Activated CD8-positive, alpha-beta memory T cell treated with anti-CD3 and anti-CD28 coated beads for 4 hours (primary cell): ENCODE measurements at places on chromosomes 2 and 18.

GRCh38 chr2:56021579-56021978 lies 98.0 kb upstream of the EFEMP1 start:
- DNase-seq: no peak

GRCh38 chr2:197128897-197129296 lies 181.7 kb downstream of the ANKRD44 start:
- DNase-seq: no peak

DNA sequence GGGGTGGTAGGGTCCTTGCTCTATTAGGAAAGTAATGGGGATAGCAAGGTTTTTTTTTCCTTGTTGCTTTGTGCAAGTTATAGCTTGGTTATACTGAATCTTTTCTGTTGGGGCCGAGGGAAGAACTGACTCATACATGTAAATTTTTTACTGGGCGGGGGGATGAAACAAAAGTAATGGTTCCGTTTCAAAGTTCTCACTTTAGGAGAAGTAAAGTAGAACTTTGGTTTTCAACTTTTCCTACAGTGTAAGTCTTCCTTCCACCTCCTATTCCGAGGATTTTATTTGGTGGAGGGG lies 1.1 kb downstream of the AFTPH start:
- no peak for DNase-seq

DNA sequence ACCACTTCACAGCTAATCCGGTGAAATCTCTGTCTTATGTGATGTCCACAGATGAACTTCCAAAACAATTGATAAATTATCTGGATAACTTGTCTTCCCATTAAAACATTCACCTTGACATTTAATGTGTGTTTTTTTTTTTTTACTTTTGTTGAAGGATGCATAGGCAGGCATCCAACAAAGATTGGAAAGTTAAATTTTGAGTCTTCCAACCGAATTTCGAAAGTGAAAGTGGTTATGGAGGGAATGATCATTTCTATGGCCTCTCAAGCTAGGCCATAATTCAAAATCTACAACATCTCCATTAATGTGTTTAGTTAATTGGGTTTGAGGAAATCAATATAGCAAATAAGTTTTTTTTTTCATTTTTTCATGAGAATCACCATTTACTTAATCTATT lies 1495.5 kb upstream of the ACVR2A start:
- DNase-seq: no peak

- no peak for DNase-seq
These were observed 154.1 kb downstream of the FHOD3 start for GRCh38 chr18:36451454-36452251.

GRCh38 chr18:32459361-32460101 lies 11.2 kb downstream of the GAREM1 start:
- no peak for DNase-seq

DNA sequence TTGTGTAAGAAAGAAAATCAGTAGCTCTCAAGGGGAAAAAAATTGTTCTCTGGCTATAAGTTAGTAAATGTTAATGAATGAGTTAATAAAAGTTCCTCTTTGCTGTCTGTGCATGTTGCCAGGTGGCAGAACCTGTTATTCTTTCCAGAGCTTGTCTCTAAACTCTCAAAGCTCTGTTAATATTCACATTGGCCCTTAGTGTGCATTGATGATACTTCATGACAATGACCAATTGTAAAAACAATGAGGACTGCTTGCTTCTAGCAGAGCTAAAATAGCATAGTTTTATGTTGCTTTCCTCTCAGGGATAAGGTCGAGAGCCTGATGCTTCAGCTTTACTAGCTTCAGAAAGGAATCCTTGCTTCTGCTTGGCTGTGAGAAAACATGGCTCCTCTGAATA lies 91.5 kb downstream of the RAD51AP2 start:
- DNase-seq: no peak

DNA sequence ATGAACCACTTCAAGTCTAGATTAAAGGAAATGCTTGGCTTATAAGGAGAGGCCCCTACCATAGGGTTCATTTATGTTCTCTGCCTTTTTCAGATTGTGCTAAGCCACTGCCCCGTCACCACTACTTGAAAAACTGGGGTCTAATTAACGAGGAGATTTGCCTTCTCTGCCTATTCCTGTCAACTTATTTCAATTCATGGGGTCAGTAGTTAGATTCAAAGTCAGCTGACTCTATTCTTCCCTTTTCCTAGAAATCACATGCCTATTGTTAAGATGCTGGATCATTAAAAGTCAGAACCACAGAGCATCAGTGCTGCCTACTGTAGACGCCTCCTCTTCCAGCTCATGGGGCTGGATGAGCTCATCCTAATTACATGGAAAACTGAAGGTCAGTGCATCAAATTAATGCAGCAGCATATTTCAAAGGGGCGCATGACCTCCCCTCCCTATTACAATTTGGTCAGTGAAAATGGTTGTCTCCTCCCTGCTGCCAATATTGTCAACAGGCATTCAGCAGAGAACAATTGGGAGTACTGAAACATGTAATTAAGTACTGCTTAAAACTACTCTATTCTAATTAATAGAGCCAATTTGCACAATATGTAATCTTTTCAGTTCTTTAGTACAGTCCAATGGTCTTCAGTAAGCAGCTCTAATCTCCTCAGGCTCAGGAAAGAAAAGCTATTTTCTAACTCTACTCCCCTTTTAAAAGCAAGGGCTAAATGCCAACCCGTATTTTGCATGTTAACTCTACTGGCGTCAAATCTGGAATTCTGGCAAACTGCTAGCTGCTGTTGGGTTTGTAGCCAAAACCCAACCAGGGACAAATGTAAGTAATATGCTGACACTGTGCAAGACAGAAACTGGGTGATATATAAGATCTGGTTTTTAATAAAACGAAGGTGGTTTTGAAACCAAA lies 117.4 kb upstream of the ITGB6 start:
- no peak for DNase-seq

- DNase-seq: no peak
These were observed 386.7 kb downstream of the TGIF1 start for GRCh38 chr18:3836483-3837335.

- no peak for DNase-seq
These were observed 678.3 kb downstream of the NYAP2 start for GRCh38 chr2:226077841-226078240.

DNA sequence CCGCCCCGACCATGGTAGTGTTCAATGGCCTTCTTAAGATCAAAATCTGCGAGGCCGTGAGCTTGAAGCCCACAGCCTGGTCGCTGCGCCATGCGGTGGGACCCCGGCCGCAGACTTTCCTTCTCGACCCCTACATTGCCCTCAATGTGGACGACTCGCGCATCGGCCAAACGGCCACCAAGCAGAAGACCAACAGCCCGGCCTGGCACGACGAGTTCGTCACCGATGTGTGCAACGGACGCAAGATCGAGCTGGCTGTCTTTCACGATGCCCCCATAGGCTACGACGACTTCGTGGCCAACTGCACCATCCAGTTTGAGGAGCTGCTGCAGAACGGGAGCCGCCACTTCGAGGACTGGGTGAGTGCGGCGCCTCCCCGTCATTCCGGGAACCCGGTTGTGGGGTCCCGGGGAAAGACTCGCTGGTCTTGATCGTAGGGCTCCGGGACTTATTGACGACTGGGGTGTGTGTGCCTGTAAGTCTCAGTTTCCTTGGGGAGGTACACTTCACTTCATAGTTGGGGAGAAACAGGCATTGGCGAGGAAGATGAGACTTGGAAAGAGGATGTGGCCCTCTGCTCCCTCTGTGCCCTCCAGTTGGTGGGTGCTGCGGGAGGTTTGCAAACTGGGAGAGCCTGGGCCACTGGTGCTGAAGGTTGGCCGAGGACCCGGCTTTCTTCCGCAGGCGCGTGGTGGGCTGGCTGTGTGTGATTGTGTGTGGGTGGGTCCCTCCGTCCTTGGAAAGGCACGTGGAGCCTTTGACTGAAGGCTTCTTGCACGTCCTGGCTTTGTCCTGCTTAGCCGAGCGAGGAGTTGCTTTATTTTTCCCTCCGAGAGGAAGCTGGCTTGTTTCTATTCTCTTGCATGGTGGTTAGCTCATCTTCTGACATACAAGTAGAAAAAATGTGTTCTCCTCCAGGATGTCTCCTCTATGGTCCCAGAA lies 886 bp downstream of the PRKCE start:
- DNase-seq: no peak

- no peak for DNase-seq
These were observed 856 bp downstream of the TIA1 start for GRCh38 chr2:70247364-70248180.

DNA sequence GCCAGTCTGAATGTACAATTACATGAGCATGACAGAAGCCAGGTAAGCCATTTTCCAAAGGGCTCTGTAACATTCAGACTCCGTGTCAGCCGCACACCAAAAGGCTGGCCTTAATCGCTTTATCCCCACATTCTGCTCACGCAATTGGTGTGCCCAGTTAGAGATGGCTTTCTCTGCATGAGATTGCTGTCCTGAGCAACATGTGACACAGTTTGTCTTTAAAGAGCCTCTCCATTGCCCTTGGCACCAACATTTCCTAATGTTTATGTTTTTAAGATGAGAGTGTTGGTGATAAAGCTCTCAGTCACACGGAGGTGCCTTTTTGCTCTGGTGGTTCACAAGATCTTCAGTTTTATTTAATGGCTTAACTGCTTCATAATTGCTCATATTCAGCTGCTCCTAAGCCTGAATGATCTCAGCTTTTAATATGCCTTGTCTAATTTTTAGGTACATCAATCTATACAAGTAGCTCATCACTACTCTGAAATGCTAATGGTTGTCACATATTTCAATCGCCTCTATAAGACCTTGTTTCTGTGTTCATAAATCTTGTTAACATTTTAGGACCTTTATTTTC lies 164.8 kb upstream of the ACVR2A start:
- no peak for DNase-seq

DNA sequence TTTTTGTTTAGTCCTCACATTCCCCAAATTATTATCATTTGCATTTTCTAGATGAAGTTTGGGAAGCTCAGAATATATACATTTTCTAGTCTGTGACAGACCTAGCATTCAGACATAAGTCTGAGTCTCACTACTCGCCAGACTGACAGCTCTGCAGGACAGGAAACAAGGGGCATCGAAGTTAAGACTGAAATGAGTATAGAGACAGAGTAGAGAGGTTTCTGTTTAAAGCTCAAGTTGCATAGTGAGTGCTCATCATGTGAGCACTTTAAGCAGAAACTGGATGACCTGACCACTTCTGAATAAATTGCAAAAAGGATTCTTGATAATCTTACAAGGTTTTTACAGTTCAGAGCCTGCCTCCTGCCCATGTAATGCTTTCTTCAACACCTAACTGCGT lies 1.1 kb downstream of the HADHB start:
- DNase-seq: no peak

DNA sequence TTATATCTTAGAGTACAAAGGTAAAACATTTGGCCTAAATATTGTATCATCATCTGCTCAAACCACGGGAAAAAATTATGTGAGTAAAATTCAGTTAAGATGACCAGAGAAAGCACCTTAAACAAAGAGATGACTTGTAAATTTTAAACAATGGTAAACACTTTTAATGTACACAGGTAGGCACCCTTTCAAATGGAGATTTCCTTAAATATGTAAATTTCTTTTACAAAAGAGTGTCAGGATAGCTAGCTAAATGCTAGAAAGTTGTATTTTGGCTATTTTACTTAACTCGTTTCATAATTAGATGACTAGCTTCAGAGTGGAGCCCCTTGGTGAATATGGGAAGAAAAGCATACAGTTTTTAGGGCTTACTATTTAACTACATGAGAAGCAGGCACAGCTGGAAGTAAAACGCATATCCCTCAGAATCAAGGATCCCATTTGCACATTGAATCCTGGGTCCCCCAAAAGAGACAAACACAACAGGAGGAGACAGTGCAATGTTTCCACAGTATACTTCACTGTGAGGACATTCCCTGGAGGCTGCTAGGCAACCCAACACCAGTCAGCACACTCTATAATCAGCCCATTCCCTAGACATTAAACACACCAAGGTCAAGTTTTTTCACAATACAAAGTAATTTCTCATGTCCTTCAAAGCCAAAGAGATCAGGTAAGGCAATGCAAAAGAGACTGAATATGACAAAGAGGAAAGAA lies 1154.4 kb downstream of the DPP10 start:
- no peak for DNase-seq

DNA sequence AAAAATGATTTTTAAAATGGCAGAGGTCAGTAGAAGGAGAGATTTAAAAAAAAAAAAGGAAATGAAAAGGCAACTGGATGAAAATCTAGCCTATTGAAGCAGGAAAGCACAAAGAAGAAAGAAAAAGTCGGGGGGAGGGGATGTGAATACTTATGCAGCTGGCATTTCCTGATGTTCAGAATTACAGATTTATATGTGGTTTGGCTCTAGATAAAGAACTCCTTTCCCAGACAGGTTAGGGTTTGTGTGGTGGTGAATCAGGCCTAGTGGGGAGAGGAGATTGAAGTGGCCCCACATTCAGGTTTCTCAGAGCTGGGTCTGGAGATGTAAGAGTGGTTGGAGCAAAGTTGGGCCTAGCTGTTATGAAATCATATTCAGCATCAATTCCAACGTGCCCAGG lies 394.4 kb downstream of the FIGN start:
- no peak for DNase-seq

GRCh38 chr18:13514558-13514957 lies 211.8 kb downstream of the FAM210A start:
- DNase-seq: no peak

- DNase-seq: no peak
These were observed 205.5 kb downstream of the RPIA start for GRCh38 chr2:88896971-88897370.

- no peak for DNase-seq
These were observed 106.8 kb downstream of the GRB14 start for GRCh38 chr2:164514491-164514890.

DNA sequence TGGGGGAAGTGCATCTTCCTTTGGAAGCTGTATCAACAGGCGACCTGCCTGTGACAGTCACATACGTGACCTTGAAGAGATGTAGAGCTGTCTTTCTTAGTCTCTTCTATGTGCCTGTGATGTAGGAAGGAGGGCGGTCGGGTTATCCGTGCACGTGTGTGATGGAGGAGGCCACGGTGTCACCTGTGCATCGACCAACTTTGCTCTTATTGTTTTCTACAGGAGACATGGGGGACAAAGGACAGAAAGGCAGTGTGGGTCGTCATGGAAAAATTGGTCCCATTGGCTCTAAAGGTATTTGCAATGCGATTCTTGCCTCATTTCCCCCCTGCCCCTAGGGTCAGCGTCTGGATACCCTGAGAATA lies 20.7 kb upstream of the ALLC start:
- DNase-seq: no peak

DNA sequence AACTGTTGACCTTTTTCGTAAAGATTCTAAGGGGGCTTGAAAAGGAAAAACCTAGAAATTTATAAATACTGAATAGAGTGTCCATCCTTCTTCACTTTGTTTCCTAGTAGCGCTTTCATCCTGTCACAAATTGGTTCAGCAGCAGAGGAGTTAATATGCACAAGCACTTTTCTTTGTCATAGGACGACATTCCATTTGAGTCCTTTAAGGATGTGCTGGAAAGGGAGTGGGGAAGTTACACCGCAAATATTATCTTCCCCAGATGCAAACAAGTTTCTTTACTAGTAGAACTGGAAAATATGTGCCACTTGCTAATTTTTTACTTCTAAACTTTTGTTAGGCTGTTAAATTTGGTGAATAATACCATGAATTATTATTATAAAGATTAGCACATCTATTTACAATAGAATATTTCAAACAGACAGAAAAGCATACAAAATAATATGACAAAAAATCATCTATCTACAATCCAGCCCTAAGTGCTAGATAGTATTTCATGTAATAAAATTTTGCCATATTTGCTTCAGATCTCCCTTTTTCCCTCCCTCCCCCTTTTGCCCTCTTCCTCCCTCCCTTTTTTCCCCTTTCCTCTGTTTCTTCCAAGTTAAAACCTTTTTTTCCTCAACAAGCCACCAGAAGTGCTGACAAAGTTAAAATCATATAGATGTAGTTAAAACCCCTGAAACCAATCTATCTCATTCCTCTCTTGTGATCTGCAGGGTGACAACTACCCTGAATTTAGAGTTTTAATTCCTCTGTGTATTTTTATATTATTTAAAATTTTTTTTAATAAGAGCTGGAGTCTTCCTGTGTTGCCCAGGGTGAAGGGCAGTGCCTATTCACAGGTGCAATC lies 50.5 kb upstream of the MAP4K3 start:
- DNase-seq: no peak
